ENCODE measurements at places on chromosomes 11 and 22. TPM values are rescaled to one million over a fixed set of nuclear protein-coding genes. Genes with fewer than 3 reads are reported as not detected.
A peak's percentile ranks its signal among the peaks of the same experiment; 100 is the strongest.

The APOL1 gene
- total RNA-seq, result 7.3 TPM

The CRYBB3 gene
- total RNA-seq, result not detected

DNA sequence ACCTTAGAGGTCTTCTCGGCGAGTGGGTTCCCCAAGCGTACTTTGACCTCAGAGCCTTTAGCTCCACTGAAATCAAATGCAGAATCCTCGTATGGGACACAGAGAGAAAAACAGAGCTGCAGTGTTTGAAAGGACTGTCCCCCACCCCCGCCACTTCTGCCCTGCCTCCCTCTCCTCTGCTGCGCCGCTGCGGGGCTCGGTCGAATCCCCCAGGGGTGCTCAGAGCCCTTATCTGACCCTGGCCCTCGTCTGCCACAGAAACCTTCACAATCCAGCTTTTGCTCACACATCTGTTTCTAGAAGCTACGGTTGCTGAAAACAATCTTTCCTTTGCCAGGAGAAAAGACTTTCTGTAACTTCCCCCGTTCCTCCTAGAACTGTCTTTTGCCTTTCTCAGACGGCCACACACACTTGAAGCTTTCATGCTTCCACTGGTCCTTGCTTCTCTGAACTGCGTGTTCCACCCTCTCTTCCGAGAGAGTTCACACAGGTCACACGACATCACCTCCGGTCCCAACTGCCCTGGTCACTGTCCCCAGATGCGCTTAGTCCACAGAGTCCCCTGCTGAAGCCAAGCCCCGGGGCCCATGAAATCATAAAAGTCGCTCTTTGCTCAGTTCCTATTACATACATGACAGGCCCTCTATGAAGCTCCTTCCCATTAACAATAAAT is 3.7 kb downstream of the SMIM35 start:
- no peak for DNase-seq

The OR4A47 gene
- total RNA-seq, result not detected

- no peak for DNase-seq
Observed at GRCh38 chr11:85048801-85049200, 578.3 kb downstream of the DLG2 start.

- DNase-seq, result no peak
Observed at GRCh38 chr11:64355078-64355940, 3.7 kb upstream of the RPS6KA4 start.

The CCDC188 gene
- not detected for total RNA-seq

GRCh38 chr22:20136603-20136873 is 4.9 kb downstream of the ZDHHC8 start:
- DNase-seq, result no peak

DNA sequence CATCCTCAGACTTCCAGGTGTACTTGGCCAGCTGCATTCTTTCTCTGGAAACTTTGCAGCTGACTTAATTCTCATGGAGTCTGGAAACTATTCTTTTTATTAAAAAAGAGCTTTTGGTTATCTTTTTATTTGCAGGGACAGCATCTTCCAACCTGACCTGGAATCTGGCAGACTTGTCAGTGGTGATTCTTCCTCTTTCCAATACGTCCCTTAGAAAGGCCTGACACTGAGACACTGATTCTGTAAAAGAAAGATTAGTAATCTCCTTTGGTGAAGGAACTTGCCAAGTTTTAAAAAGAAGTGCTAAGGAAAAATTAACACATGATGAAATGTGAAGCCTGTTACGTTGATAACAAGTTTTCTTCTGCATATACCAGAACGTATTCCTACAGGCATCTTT is 440.9 kb upstream of the RAG2 start:
- DNase-seq, result no peak

The ALKBH8 gene
- total RNA-seq, result 6.5 TPM

- no peak for DNase-seq
Observed at GRCh38 chr11:77102246-77103210, at the start of gene OMP. Gene OMP (plus strand): TSS chr11:77102840. CDS start chr11:77102840, 0 bp downstream.

DNA sequence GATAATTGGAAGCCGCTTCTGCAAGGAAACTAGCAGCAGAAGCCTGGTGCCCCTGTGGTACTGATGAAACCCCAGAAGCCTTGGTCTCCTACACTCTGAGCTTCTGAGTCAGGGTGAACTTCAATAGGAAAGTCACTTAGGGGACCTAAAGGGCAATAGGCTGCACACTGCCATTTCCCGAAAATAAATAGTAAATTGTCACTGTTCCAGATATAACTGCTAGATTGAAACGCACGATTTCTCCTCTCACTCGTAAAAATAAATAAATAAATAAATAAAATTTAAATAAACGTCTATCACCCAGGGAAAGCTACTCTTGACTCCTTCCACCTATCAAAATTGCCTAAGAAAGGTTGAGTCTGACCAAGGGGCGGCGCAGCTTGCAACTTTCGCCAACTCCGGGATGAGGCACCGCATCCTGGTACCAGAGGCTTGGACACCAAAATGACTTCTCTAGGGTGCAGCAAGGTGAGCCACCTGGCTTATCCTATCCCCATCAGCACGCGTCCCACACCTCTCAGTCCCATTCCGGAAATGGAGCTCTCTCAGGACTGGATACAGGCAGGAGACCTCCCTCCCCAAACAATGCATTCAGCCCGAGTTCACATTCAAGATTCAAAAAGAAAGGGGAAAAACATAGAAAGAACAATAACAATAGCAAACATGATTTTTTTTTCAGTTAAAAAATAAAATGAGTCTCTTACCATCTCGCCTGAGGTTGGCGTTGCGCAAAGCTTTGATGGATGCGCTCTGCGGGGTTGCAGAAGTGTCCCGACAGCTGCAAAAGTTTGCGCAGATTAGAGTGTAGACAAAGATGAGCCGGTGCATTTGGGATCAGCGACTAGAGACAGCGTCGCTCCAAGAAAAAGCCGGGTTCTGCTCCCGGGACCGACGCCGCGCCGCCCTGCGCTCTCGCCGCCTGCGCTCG is 583 bp downstream of the PDGFD start:
- no peak for DNase-seq

DNA sequence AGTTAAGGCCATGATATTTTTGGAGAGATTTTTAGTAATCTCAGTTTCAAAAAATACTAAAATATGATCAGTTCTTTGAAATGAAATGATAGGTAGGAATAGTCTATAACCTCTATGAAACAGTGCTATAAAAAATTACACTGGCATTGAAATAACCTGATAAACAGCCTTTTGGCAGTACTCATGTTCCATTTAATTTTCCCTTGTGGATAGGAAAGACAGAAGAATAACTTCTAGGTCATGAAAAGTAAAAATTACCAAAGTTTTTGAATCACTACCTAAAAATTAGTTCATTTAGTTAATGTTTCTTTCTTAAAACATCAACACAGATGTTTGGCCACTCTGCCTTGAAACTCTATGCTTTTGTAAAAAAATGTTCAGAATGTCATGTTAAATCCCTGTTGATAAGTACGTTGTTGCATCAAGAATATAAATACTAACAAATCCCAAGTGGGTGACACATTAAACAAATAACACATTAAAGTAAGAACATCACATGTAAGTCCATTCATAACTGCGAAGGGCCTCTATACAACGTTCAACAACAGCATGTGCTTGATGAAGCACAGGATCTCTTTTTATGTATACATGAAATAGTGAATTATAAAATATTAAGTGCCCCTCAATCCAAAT is 290.2 kb downstream of the SWAP70 start:
- no peak for DNase-seq

DNA sequence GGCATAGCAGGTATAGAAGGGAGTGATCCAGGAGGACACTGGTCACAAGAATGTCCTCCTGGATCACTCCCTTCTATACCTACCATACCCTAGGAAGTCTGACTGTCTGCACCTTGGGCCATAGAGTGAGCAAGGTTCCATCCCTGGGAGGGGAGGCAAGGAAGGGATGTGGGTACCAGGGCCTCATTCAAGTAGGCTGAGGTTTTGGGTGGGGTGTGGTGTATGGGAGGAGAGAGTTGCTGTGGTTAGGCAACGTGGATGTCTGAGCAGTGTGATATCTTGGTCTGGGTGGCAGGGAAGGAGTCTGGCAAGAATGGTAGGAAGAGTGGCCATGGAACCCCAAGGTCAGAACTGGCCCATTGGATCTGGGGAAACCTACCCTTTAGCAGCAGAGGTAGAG is 13.2 kb downstream of the PPFIBP2 start:
- peak; percentile 66 for DNase-seq

The NXPE1 gene
- not detected for total RNA-seq

DNA sequence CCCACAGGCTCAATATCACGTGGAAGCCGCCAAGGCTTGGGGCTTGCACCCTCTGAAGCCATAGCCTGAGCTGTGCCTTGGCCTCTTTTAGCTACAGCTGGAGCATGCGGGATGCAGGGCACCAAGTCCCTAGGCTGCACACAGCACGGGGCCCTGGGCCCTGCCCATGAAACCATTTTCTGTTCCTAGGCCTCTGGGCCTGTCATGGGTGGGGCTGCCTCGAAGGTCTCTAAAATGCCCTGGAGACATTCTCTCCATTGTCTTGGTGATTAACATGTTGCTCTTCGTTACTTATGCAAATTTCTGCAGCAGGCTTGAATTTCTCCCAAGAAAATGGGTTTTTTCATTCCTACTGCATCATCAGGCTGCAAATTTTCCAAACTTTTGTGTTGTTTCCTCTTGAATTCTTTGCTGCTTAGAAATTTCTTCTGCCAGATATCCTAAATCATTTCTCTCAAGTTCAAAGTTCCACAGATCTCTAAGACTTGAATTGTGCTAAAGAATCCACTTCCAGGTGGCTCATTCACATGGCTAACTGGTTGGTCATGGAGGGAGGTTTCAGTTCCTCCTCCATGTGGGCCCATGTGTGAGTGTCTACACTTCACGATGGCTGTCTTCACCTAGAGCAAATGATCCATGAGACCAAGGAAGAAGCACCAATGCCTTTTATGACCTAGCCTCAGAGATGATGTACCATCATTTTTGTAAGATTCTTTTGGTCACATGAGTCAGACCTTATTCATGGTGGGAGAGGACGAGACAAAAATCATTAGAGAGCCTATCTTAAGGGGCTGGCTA is 7.4 kb upstream of the CREBZF start:
- no peak for DNase-seq

DNA sequence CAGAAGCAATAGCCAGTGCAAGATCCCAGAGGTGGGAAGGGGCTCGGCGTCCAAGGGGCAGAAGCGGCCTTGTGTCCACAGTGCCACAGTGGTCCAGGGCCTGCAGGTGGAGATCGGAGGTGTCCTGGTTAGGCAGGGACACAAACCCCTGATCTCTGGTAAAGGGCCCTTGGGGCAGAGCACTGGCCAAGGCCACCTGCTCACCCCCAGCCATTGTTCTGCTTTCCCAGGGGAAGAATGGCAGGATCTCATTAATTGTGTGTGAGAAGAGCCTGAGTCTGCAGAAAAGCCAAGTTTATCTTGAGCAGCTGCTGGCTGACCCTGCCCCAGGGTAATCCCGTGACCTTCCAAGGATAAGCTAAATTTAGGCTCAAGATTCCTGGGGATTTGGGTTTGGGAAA is 3.1 kb upstream of the CLDN5 start:
- DNase-seq, result no peak

- DNase-seq, result no peak
Observed at GRCh38 chr11:73204711-73205121, 13.4 kb upstream of the P2RY2 start.

- DNase-seq, result no peak
Observed at GRCh38 chr22:39367035-39367434, 17.2 kb downstream of the SYNGR1 start.

The RIMBP3C gene
- not detected for total RNA-seq

GRCh38 chr22:36541831-36542411 is 13.0 kb upstream of the EIF3D start:
- no peak for DNase-seq

The SYCE3 gene
- total RNA-seq, result not detected

DNA sequence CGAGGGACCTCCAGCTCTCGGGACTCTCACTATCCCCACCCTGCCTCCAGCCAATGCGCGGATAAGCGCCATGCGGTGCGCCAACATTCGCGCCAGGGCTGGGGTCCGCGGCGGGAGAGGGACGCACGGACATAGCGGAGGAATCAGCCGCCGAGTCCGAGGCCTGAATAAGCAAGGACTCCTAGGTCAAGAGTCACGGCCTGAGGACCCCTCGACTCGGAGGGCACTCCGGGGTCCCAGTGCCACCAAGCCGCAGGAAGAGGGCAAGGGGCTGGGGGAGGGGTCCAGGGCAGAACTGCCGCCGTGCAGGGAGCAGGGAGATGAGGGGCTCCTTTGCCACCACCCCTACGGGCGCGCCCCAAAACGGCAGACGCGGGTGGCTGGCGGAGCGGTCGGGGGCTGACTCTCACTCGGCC is 552 bp downstream of the DSCAML1 start:
- DNase-seq, result no peak

GRCh38 chr11:46999217-46999616 is 62.7 kb downstream of the CSTPP1 start:
- no peak for DNase-seq

GRCh38 chr11:67639438-67639859 is at the start of gene TBX10:
Gene TBX10 (minus strand): TSS chr11:67639763. CDS start chr11:67639472, 291 bp downstream.
- DNase-seq, result no peak

GRCh38 chr11:14904745-14905103 is 12.7 kb upstream of the CYP2R1 start:
- peak; percentile 76 for DNase-seq

GRCh38 chr11:86629045-86629706 is 43.2 kb downstream of the ME3 start:
- no peak for DNase-seq

Measured in CD4-positive, alpha-beta T cell (primary cell).